Cerebellar nuclear complex (tissue), 1 donor: ENCODE measurements at places on chromosomes 7 and 10.

- no peak for DNase-seq
Observed at GRCh38 chr10:51804866-51805265, 105.5 kb upstream of the CSTF2T start.

DNA sequence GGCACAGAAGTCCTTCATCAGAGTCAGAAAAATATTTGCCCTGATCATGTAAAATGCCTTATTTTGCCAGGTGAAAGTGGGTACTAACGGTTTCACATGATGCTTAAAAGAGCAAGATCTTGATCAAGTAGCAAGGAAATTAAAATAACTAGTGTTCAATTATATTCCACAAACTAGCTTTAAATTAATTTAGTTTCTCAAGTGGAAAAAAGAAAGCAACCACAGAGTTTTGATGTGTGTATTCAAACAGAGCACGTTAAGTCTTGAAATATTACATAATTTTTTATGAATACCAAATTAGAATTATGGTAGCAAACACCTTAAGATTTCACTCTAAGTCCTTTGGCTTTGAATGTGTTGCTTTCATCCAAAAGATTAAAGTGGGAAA is 47.3 kb downstream of the PIP4K2A start:
- no peak for DNase-seq

DNA sequence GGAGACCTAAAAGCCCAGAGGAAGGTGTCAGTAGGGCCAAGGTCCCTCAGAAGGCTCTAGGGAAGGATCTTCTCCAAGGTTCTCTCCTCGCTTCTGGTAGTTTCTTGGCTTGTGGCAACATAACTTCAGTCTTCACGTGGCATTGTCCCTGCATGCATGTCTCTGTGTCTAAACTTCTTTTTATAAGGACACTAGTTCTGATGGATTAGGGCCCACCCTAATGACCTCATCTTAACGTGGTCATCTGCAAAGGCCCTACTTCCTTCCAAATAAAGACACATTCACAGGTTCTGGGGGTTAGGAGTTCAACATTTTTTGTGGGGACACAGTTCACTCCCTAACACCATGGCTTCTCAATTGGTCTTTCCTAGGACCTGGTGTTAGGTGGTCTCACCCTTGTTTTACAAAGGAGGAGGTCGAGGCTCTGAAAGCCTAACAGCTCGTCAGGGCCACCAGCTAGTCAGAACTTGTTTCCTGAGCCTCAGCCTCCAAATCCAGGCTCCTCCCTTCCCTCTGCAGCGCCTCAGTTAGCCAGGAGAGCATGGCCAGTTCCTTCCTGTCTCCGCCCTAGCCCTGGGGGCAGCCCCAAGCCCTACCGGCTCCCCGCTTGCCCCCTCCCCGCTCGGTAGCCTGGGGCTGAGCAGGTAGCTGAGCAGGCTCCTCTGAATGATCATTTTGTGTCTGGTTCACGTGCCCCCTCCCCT is 109.7 kb upstream of the PPIF start:
- no peak for DNase-seq

DNA sequence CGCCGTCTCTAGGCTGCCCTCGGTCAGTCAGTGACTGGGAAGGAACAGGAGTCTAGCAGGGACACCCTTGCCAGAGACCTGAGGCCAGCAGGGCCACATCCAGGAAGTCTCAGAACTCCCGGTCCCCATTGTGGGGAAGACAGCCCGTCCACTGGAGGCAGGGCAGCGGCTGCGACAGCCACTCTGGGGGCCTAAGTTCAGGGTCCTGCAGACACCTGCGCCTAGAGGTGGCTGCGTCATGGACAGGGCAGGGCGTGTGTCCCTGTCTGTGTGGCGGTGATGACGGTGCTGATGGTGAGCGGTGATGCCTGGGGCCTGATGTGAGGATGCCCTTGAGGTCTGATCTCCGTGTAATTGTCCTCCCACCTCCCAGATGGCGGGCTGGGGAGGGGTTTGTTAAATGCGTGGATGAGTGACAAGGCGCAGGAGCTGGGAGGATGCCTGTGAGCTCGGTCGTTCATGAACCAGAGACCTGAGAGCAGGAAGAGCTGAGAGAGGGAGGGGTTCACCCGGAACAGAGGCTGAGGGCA is 537.9 kb upstream of the FOXK1 start:
- DNase-seq, result no peak

DNA sequence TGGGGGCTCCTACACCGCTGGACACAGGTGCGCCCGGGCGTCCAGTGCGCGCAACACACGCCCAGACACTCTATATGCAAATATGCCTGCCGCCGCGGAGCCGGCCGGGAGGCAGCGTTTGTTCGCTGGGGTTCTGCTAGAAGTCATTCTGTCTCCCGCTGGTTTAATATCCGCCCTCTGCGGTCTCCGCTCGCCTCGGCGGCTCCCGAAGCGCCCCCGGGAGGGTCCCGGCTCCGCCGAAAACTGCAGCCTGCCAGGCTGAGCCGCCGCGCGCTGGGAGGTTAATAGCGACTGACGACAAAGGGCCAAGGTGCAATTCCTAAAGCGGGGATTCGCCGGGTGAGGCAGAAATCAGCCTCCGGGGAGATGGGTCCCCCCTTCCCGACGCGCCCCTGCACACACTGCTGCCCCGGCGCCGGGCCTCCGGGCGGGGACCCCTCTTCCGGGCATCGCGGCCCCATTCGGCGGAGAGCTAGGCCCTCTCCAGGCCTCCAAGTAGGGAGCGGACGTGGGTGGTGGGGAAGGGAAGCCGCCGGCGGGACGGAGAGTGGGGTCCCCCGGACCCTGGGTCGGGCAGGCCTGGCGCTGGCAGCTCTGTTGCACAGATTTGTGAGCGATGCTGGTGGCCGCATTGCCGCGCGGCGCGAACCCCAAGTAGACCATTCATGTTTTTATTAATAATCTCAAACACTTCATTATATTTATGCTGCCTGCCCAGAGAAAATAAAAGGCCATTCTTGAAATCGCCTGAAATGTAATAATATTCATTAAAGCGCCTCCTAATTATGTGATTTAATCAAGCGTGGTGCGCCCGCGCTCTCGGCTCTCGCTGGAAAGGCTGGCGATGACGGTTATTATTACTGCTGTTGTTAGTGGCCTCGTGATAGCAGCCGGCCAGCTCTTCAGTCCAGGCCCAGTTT is 9.1 kb downstream of the EN2 start:
- DNase-seq, result no peak

- no peak for DNase-seq
Observed at GRCh38 chr10:30528429-30528786, 94.4 kb downstream of the MAP3K8 start.

DNA sequence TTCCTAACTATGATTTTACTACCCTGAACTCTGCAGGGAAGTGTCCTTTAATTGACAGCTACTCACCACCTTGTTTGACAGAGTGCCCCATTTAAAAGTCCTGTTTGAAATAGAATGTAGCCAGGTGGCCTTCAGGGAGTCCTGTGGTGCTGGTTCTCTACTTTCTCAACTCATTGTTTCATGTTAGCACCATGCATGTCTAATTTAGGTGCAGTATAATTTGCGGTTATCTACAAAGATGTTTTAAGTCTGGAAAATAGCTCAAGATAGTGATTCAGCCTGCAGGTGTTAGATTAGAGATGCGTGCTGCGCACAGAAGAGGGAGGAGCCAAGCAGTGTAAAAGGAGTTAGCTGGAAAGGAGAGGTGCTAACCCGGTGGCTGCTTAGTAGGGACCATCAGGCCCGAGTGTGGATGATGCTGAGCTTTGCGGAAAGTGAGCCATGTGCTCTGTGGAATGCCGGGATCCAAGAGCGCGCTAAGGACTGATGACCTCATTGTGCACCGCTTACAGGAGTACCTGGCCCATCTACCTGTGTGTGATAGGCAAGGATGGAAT is 1.2 kb downstream of the CCM2 start:
- no peak for DNase-seq

DNA sequence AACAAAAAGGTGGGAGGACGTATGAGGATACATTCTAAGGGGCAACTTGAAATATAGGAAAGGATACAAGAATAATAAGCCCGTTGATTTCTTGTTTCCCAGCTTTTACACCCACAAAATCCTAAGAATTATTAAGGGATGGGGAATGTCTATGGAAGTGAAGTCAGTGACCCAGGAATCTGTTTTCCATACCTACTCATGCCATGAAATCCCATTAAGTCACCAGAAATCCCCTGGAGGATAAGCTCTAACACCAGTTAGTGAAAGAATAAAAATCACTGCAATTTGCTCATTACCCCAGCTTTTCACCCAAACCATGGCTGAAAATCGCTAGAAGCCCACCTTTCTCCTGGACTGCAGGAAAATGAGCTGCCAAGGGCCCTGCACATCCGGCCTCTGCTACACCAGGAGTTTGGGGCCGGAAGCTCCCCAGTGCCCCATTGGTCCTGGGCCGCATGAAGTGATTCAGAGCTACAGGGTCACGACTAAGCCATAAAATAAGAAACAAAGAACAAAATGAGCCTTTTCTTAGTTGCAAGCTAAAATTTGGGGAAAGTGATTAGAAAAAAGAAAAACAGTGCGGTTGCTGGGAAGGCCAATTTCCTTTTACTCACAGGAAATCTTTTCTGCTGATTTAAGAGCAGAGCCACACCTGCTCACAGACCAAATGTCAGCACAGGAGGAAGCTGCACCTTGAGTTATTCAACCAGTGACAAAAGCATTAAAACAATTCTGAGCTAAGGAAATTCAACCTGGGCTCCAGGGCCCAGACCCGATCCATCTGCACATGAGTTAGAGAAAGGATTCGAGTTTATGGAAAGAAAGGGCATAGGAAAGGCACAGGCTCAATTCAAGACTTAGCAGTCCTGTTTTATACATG is 40.3 kb downstream of the HIPK2 start:
- DNase-seq, result no peak

DNA sequence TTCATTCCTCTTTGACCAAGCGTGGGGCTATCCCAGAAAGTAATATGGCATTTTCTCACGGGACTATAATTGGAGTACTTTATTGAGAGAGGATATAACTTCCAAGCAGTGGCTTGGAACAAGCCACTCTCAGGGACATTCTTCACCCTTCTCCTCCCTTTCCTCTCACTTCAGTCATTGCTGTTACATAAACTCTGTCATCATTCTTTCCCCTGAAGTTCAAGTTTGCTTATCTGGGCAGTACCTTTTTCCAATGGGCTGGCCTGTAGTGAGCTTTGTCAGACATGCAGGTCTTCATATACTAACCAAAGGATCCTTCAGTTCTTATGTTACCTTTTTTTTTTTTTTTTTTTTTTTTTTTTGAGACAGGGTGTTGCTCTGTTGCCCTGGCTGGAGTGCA is 58.7 kb upstream of the KMT2E start:
- DNase-seq, result no peak

DNA sequence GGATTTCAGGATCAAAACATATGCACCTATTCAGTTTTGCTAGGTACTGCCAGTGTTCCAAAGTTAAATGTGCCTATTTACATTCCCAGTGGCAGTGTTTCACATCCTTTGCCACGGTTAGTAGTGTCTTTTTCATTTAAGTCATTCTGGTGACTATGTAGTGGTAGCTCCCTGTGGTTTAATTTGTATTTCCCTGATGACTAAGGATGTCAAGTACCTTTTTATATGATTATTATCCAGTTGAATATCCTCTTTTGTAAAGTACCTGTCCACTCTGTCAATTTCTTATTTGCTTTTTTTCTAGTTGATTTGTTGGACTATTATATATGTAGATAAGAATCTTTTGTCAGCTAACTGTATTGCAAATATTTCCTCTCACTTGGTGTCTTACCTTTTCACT is 45.1 kb downstream of the TMEM60 start:
- DNase-seq, result no peak

DNA sequence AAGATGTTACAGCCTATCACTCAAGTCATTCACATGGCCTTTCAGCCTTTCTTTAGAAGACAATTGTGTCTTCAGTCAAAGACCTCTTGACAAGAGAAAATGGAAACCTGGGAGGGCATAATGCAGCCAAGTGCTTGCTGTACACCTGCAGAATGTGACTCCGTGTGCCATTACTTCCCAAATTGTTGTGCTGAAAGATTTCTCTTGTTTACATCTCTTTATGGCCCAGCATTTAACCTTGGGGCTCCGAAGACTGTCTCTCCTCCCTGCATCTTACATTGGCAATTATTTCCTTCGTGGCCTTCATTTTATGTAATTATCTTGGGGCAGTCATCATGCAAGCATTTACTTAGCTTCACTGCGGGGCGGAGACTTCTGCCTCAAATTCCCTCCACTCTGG is 287.0 kb downstream of the TCF7L2 start:
- DNase-seq, result no peak
